ENCODE measurements at places on chromosomes 16 and 17. TPM values are rescaled to one million over a fixed set of nuclear protein-coding genes. Genes with fewer than 3 reads are reported as not detected.

GRCh38 chr16:89466920-89467319, 23.4 kb downstream of the ANKRD11 start:
- no peak for DNase-seq

GRCh38 chr17:61289408-61290385, 109.9 kb upstream of the TBX2 start:
- DNase-seq, result no peak

CLTC gene
- 31.2 TPM for polyA plus RNA-seq

GRCh38 chr17:16910341-16910740, 61.6 kb downstream of the TNFRSF13B start:
- no peak for DNase-seq

CLEC16A gene
- 14.7 TPM for polyA plus RNA-seq

- DNase-seq, result peak; percentile 94
Observed at GRCh38 chr17:42322382-42323267, 34.3 kb downstream of the STAT5A start.

DNA sequence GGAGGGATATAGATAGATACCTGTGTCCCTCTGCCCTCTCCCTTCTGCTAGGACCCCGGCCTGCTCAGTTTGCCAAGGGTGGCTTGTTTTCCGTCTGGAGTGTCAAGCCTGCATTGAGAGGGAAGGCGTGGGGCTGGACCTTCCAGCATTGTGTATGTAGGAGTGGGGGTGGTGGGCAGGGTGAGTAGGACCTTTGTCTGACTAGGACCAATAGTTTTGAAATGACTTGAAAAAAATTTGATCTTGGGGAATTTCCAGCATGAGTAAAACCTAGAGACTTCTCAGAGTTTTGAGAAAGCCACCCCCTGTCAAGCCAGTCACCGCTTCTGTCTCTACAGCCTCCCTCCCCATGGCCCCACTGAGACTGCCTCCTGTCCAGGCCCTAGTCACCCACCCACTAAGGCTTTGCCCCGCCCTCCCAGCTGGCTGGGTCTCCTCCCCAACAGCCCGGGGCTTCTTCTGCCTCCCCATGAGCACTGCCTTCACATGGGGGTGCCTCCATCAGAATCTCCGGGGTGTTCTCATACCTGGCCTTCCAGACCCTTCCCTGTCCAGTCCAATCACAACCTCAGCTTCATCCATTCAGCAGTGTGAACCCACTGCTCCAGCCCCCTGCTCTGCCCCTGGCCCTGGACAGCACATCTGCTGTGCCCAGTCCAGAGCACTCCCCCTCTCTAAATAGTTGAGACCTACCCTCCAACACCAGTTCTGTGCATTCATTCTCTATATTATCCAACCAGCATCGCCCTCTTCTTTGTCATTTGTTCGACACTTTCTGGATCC, 207.0 kb downstream of the MSI2 start:
- DNase-seq, result no peak

- DNase-seq, result no peak
Observed at GRCh38 chr17:82252511-82253178, 20.9 kb downstream of the CSNK1D start.

FBXL19 gene
- 0.16 TPM for polyA plus RNA-seq

- no peak for DNase-seq
Observed at GRCh38 chr17:66900126-66901010, 64.1 kb upstream of the CACNG4 start.

DNA sequence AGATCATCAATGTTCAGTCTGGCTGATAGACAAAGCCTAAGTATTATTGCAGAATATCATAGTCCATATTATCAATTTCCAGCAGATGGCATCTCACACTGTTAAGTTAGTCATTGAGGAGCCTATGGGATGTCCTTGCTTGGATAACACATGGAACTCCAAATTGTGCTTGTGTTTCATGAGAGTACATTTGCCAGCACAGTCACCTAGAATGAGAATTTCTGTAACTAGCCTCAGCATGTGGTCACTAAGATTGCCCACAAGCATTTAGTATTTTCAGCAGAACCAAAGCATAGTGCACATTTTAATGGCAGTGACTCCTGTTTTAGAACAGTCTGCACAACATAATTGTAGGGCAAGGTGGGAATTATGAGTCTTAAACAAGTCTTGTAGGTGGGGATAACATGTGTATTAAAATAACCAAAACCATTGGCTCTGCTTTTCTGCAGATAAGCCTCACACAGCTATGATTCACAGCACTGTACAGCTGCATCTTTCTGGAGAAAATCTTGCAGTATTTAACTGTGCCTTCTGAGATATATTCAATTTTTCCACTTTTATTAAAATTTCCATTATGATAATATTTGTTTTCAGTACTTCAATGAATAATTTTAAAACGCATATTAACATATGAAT, 882.8 kb upstream of the SOX9 start:
- DNase-seq, result no peak

PLLP gene
- 26.0 TPM for polyA plus RNA-seq

DNA sequence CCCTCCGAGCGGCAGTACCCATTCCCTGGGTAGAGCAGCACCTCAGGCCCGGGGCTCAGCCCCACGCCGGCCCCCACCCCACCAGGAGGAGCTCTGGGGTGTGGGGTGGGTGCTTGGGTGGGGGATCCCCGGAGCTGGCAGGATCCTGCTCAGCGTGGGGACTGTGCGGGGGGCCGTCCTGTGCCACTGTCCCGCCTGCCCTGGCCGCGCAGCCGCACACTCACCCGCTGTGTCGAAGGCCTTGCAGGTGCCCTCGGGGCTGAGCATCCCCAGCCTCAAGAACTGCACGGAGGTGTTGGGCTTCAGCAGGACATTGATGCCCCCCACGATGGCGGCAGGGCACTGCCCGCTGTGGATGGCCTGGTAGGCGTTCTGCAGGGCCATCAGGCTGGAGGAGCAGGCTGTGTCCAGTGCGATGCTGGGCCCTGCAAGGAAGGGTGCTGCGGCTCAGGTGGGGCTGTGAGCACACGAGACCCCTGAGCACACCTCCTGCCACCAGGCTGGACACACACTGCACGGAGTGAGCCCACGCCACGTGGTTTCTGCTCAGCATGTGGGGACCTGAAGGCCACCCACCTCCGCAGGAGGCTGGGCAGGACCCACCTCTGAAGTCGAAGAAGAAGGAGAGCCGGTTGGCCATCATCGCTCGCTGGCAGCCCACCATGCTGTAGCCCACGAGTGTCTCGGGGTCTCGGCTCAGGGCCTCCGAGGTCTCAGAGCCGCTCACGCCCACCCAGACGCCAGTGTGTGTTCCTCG, 4.9 kb downstream of the FASN start:
- no peak for DNase-seq

SMIM36 gene
- polyA plus RNA-seq, result not detected

CDK5R1 gene
- polyA plus RNA-seq, result 5.6 TPM

DNA sequence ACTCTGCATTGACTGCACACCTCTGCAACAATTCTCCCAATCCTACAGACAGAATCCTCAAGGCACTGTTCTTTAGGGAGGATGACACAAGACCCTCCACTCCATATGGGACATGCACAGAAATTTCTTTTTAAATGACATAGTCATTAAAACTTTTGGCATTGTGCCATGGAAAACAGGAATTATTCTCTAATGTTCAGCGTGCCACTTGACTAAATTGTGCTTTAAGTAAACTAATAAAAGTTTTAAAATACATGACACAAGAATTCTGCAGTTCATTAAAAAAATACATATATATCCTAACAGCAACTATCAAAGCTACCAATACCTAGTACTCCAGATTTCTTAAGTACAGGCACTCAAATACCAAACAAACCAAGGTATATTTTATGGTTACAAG, 16.0 kb downstream of the CEP112 start:
- DNase-seq, result no peak

NDEL1 gene
- 53.7 TPM for polyA plus RNA-seq

DNA sequence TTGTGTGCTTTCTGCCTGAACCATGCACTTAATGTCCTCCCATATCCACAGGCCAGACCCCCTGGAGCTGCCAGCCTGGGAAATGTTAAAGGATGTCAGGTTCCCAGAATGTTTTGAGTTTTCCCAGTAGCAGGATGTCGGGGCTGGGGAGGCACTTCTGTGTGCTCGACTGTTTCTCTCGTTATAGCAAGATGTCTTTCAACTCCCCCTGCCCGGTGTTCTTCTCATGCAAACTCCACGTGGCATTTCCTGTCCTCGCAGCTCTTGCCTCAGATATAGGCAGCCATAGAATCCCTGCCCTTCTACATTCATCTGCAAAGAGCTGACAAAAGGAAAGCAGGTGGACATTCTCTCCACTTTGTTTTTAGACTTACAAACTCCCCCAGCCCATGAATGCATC, 457.2 kb upstream of the CDH11 start:
- no peak for DNase-seq

- no peak for DNase-seq
Observed at GRCh38 chr16:13061691-13062090, 160.3 kb downstream of the SHISA9 start.

AATK gene
- not detected for polyA plus RNA-seq

GRCh38 chr16:12009922-12010321, 33.4 kb downstream of the SNX29 start:
- no peak for DNase-seq

DNA sequence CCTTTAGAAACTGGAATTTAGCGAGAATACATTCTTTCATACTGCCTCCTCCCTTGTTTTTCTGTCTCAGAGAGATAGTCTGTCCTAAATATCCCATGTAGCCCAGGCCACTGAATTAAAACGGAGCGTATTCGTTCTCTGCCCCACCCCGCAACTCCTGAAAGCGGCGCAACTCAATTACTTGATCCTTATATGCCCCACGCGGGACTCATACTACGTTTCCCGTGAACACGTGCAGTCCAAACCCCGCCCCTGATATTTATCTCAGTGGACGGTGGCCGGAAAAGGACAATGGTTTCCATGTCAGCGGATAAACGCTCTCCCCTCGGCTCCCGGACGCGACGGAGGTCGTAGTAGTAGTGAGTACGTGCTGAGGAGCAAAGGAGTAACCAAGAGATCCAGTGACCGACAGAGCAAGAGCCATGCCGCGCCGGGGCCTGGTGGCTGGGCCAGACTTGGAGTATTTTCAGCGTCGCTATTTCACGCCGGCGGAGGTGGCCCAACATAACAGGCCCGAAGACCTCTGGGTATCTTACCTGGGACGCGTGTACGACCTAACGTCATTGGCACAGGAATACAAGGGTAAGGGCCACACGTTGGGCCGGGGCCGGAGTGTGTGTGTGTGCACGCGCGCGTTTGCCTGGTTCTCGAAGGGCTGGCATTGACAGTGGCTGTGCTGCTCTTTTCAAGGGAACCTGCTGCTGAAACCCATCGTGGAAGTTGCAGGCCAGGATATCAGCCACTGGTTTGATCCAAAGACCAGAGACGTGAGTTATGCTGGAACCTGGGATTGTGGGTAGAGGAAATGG, at the start of gene CYB5D1:
Gene CYB5D1, plus strand, starts transcription at position 291 of the 809 bp plus-strand sequence. Its CDS starts 132 bp downstream, at position 423.
- peak; percentile 92 for DNase-seq

- no peak for DNase-seq
Observed at GRCh38 chr16:20875355-20875650, 24.9 kb downstream of the DCUN1D3 start.

DNA sequence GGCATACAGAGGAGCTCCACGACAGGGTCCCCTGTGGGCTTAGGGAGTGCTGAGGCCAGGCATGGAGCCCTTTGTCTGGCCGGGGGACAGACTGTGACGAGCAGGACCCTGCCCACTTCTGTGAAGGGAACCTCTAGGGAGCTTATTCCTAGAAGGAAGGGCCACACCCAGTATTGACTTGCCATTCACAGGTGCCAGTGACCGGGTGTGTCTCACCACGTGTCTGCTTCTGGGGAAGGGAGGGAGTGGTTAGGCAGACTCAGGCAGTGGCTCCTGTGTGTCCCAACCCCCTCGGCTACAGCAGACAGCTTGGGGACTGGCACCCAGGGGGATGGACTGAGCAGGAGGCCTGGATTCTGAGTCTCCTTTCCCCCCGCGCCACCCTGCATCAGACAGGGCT, 57.2 kb downstream of the SOCS1 start:
- no peak for DNase-seq

TAC4 gene
- not detected for polyA plus RNA-seq

NMRAL1 gene
- polyA plus RNA-seq, result 61.3 TPM

GRCh38 chr16:85502357-85502756, 110.8 kb upstream of the GSE1 start:
- no peak for DNase-seq

JPH3 gene
- polyA plus RNA-seq, result not detected

CTRB2 gene
- polyA plus RNA-seq, result not detected

KRT23 gene
- not detected for polyA plus RNA-seq

DNA sequence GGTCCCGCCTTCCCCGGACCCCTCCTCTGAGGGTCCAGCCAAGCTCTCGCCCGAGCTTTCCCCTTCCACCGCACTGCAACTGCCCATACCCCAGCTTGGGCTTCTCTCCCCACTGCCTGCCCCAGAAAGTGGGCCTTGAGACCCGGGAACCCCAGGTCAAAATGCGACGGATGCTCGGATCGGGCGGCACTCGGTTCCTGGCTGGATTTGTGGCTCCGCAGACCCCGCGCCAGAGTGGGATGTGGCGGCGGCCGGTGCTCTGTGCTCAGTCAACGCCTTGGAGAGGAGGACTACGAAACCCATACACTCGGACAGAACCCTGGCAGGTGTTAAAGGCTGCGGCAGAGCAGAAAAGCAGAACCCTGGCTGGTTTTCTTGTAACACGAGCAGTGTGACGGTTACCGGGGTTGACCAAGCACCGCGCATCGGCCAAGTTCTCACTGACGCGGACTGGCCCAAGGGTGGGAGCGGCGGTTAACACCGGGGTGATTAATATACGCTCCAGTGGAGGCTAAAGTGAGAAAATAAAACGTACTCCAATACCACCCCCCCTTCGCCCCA, 885 bp upstream of the SLFN13 start:
- DNase-seq, result no peak

- no peak for DNase-seq
Observed at GRCh38 chr16:86110726-86111125, 211.8 kb downstream of the IRF8 start.

GRCh38 chr16:4362476-4363135, 9.0 kb upstream of the VASN start:
- DNase-seq, result no peak

GRCh38 chr17:49468811-49469385, 26.2 kb upstream of the NGFR start:
- DNase-seq, result no peak

DNA sequence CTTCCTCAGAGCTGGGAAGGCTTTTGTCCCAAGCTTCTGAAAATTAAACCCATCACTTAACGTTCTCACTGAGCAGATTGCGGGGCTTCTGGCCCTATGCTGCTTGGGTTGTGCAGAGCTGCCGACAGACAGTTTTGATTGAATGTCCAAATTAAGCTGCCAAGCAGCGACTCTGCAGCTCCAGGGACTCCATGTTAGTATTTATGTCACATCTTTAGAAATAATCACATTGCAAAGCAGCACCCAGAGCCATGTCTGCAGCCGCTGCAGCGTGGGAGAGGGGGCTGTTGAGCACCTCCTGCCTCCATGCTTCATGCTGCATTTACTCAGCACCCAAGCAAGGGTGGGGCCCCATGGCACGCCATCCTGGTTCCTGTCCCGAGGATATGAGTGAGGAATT, 178.2 kb upstream of the CACNG3 start:
- DNase-seq, result no peak

GRCh38 chr16:47250983-47251382, 107.2 kb upstream of the NETO2 start:
- DNase-seq, result no peak
